Ovary (tissue), 10 donors: ENCODE measurements at places on chromosomes 3 and 15. TPM values are rescaled to one million over a fixed set of nuclear protein-coding genes. Genes with fewer than 3 reads are reported as not detected.

The NRROS gene
- 0.80 TPM for total RNA-seq

The MINAR1 gene
- 0.33 TPM for total RNA-seq

The IGSF11 gene
- 21.4 TPM for total RNA-seq

The FRMD4B gene
- 16.3 TPM for total RNA-seq

- no peak for DNase-seq
Observed at GRCh38 chr3:166533740-166534139, 696.5 kb upstream of the BCHE start.

GRCh38 chr3:66393333-66394005 is 107.4 kb downstream of the LRIG1 start:
- no peak for DNase-seq

DNA sequence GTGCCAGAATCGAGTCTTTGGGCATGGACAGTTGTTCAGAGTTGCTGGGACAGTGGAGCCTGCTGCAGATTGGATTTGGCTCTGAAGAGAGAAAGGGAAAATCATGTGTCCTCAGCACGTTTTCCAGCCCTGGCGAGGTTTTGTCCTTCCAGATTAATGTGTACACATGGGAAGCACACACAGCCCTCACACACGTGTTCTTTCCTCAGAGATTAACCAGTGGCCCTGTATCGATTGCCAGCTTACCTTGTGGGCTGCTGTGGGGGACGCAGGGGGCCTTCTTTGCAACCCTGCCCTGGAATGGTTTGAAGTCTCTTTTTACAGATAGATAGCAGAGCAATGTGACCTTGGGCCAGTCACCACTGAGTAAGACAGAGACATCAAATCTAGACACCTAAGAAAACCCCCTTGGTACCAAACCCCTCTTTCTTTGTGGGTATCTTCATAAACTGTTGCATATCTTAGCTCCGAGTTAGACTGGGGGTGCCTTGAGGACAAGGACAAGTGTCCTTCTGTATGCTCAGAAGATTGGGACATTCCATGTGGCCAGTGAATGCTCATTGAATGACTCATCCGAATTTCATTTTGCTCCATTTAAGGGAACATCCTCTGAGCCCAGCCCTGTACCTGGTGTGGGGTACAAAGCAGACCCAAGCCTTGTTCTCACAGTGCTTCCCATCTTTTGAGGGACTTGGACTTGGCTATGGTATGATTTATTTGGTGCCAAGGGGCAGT is 48.0 kb downstream of the SMAD6 start:
- no peak for DNase-seq

GRCh38 chr15:99680276-99680675 is 53.0 kb downstream of the LYSMD4 start:
- DNase-seq = no peak

DNA sequence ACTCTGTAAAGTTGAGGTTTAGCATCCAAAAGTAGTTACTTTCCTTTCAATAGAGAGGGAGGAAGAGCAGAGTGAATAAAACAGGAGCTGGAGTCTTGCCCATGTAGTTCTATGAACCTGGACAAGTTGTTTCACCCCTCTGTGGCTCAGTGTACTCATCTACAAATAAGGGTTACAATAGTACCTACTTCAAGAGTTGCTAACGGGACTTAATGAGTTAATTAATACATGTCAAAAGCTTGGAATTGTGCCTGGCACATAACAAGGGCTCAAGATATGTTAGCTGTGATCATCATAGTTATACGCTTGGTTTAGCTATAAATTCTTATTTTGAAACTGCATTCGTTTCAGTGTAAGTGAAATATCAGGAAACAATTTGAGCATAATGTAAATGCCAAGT is 388.5 kb upstream of the THBS1 start:
- no peak for DNase-seq

DNA sequence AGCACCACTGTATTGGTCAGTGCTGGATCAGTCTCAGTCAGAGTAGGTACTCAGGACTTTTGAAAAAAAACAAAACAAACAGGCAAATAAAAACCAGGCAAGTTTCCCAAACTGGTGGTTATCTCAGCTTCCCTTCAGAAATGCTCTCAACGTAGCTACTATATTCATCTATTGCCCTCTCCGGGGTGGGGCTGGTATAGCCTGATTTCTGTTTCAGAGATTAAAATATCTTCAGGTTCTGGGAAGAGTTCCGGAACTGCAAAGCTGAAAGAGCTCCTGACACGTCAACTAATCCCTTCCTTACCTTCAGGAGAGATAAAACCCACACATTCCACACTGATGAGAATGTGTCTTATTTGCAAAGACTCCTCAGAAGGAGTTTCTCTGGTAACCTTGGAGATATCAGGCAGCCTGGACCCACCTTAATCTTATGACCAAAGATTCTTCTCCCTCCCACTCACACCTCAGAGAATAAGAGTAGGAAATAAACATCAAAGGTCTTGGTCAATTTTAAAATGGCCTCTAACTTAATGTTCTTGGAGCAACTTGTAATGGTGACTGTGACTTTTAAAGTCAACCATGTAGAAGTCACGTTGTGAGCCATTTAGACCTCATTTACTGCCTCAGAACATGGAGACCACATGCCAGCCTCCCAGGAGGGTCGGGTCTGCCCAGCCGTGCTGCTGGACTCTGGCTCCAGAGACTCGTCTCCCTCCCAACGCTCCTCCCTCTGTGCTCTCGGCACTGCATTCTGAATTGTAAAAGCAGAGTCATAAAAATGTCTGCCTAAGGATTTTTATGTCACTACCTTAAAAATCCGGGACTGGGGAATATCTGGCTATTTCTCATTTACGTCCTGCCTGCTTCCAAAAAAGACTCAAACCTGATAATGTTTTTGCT is 53.8 kb downstream of the CDCP1 start:
- DNase-seq = no peak

DNA sequence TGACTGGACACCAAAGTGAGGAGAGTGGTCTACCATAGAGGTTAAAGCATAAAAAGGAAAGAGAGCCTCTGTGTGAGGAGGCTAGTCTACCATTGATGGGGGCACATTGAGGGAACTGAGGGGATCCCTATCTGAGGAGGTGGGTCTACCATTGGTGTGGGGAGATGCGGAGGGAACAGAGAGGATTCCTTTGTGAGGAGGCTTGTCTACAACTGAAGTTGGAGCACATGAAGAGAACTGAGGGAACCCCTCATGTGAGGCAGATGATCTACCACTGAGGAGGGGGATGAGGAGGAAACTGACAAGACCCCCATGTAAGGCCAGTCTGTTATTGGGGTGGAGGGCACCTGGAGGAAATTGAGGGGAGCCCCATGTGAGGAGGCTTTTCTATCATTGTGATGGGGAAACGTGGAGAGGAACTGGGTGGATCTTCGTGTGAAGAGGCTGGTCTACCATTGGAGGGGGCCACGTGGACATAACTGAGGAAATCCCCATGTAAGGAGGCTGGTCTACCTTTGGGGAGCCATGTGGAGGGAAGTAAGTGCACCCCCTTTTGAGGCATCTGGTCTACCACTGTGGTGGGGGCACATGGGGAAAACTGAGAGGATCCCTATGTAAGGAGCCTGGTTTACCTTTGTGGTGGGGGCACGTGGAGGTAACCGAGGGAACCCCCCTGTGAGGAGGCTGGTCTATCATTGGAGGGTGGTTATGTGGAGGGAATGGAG is 160.1 kb downstream of the FBLN2 start:
- DNase-seq = no peak
